SJCRH30 (cell line): ENCODE measurements at places on chromosomes 13 and 19.

- H3K4me1 ChIP-seq, result peaks cover 3% of the 10 kb centered on the region; the same call in 1 of the 2 replicates
- H3K27me3 ChIP-seq, result no peaks in the 10 kb centered on the region
- H3K27ac ChIP-seq, result no peak overlapping the region
Observed at GRCh38 chr19:34367624-34367957, 2.6 kb downstream of the GPI start.

GRCh38 chr19:2084993-2085720 is 11.0 kb downstream of the MOB3A start:
- H3K36me3 ChIP-seq, result no peaks in the 10 kb centered on the region
- H3K4me1 ChIP-seq, result peaks cover 5% of the 10 kb centered on the region
- DNase-seq, result no peak
- H3K4me3 ChIP-seq, result no peak overlapping the region

GRCh38 chr19:12346896-12347295 is 13.5 kb upstream of the ZNF563 start:
- H3K27ac ChIP-seq, result no peak overlapping the region
- no peaks in the 10 kb centered on the region for H3K27me3 ChIP-seq
- H3K4me1 ChIP-seq, result no peaks in the 10 kb centered on the region
- no peak overlapping the region for H3K4me3 ChIP-seq

DNA sequence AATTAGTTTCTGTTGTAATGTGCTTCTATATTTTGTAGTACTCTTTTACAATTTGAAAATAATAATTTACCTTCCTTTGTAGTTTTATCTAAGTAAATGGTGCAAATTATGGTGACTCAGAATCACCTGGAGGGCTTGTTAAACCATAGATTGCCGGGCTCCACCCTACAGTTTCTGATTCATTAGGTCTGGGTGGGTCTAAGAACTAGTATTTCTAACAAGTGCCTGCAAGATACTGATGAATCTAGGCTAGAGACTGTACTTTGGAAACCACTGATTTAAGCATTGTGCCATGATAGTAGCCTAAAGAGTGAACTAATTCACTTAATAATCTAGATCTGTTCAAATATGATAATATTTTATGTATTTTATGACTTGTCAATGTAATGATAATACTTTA is 437.4 kb upstream of the SPRY2 start:
- no peak for DNase-seq
- no peak overlapping the region for H3K27ac ChIP-seq
- no peaks in the 10 kb centered on the region; the same call in 1 of the 2 replicates for H3K4me1 ChIP-seq

GRCh38 chr19:2691951-2692350 is 10.5 kb downstream of the GNG7 start:
- H3K27me3 ChIP-seq, result no peaks in the 10 kb centered on the region
- H3K4me3 ChIP-seq, result no peak overlapping the region
- DNase-seq, result no peak
- no peaks in the 10 kb centered on the region for H3K4me1 ChIP-seq
- no peaks in the 10 kb centered on the region for H3K36me3 ChIP-seq

- no peak overlapping the region; the same call in 1 of the 2 replicates for H3K4me3 ChIP-seq
- H3K27ac ChIP-seq, result peak overlapping the region; percentile 28
- peaks cover 47% of the 10 kb centered on the region for H3K4me1 ChIP-seq
- no peaks in the 10 kb centered on the region for H3K27me3 ChIP-seq
- no peaks in the 10 kb centered on the region for H3K36me3 ChIP-seq
- peak; percentile 44 for DNase-seq
Observed at GRCh38 chr13:46577696-46578589, 25.0 kb downstream of the LRCH1 start.
